Stimulated activated CD4-positive, alpha-beta T cell treated with anti-CD3 and anti-CD28 coated beads, Interleukin-12 subunit alpha, Interleukin-12 subunit beta, amount 100 ng/mL, for 48 hours (primary cell): ENCODE measurements at places on chromosomes 3 and 15.

GRCh38 chr3:112582244-112582874, 20.5 kb downstream of the SLC35A5 start:
- no peak for DNase-seq

- no peak for DNase-seq
Observed at GRCh38 chr15:80459380-80459779, 55.2 kb downstream of the ARNT2 start.

DNA sequence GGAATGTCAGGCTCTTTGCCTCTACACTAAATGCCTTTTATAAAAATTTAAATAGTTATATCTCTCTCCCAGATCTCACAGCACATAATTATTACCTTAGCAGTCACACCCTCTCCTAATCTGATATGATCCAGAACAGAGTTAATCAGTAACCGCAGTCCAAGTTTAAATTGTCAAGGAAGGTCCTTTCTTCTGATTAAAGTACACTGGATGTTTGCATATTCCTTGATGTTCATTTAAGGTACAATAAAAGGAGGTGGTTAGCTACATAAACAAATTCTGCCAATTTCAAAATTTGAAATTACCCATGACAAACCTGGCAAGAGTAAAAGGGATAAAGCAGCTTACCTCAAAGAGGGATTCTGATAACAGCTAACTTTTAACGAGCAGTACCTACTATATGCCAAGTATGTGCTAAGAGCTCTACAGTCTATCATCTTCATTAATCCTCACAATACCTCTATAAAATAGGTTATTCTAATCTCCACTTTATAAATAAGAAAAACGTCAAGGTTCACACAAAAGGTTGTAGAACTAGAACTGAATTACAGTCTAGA, 4.3 kb downstream of the GOLIM4 start:
- DNase-seq, result no peak

- no peak for DNase-seq
Observed at GRCh38 chr3:181752202-181752671, 40.5 kb downstream of the SOX2 start.

DNA sequence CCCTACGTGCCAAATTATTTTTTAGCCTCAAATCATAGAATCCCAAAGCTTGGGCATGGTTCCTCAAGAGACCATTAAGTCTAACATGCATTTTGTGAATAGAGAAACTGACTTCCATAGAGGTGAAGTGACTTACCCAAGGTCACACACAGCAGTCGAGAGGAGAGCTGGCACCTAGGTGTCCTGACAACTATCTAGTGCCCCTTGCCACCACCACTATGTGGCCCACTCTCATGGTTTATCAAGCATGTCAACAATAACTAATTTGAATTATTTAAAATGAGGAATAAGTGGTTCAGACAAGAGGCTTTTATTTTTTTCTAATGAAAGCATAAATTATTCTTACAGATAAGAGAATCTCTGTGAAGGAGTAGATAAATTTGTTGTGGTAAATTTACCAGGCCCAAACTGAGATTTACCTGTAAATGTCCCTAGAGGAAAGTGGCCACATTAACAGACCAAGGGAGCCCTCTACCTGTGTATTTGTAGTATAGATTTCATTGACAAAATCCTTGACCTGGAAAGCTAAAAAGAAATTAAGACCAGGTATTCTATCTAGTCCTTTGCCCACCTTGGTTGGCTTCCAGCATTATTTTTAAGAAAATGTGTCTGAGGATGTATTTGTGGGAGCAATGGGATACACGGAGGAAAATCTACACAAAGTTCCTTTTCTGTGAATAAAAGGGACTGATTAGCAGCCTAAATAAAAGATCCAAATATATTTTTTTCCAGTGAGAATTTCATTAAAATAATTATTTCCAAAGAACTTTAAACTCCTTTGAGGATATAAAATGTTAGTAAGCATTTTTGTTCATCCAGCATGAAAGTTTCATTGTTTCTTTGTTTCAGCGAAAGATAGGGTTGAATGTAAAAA, 49.1 kb downstream of the IQCH start:
- DNase-seq, result no peak

DNA sequence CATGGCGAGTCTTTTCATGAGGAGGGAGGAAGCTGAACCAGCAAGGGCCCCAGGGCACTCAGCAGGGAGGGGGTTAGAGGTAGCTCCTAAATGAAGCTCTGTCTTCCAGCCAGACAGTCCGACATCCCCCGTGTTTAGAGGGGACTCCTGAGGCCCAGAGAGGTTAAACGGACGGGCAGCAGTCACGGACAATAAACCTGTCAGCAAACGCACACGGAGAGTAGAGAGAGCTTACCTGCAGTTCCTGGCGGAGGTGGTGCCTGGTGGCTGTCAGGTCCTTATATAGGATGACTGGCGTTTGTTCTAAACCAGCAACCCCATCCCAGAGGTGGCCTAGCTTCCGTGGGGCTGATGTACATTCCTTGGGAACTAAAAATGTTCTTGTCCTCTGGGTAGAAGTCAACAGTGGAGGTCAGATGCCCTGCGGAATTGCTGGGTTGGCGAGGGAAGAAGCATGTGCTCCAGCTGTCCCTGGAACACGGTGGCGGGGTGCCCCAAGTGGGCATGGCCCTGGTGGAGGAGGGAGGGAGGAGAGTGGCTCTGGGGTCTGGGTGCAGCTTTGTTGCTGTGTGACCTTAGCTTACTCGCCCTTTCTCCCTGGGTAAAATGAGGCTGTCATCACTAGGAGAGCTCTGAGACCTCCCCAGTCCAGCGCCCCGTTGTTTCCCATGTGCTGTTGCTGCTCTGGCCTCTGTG, 2.1 kb downstream of the GHRL start:
- DNase-seq, result no peak

DNA sequence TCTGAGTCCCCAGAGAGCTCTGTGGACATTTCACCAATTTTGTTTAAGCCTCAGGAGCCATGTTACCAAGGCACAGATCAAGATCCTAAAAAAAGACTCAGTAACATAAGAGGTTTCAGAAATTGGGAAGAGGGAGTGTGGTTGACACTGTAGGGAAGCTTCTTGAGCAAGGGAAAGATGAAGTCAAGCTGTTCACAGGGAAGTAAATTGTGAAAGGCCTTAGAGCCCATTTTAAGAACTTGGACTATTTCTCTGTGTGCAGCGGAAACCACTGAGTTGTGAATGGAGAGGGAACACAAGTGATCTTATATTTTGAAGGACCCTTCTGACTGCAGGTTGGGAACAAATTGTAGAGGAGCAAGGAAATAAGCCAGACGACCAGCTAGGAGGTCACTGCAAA, 18.7 kb downstream of the BCL2A1 start:
- no peak for DNase-seq

- DNase-seq, result no peak
Observed at GRCh38 chr3:193310914-193311723, 67.4 kb downstream of the ATP13A5 start.

DNA sequence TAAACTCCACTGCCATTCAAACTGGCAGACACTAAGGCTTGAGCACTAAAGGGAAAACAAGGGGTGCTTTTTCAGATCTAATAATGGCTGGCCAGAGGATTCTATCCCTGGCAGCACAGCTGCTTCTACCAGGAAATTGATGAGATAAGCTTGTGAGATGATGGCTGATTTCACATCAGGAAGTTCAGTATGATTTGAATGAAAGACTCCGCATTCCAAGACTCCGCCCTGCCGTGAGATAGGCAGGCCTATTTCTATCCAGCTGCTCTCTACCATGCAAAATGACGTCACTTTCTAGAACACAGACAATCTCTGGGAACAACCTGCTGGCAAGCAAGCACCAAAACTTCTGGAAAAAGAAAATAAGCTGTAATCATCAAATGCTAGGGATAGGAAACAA, 171.8 kb downstream of the WDR76 start:
- no peak for DNase-seq

- DNase-seq, result no peak
Observed at GRCh38 chr15:70491201-70491621, 272.1 kb downstream of the UACA start.

DNA sequence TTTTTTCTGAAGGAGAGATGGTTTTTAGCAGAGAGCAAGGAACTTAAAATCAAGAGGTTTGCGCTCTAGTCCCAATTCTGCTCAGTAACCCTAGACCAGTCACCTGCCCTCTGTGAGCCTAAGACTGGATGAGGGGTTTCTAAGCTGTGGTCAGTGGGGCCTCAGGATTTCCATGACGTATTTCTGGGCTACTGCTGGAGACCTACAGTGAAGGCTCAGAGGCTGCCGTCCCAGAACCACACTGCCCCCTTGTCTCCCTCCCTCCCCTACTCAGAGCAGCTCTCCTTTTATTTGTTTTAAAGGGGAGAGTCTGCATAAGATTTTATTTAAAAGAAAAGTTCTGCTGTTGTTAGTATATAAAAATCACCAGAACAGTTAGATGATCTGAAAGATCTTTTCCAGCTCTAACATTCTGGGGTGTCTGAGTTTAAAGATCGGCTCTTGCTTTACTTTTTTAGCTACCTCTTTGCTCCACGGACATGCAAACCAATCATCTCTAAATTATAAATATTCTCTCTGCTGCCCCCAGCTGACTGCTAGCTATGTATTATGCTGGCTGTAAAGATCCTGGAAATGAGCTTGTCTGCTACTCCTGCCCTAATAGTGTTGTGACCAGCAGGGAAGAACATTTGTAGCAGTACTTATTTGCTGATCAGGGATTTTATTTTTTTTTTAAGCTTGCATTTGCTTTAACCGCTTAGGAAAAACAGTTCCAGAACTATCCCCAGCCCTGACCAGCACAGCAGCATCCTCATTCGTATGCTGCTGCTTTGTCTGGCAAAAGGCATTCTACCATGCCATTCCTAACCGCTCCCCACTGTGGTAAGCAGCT, 28.6 kb upstream of the NDUFB4 start:
- no peak for DNase-seq

DNA sequence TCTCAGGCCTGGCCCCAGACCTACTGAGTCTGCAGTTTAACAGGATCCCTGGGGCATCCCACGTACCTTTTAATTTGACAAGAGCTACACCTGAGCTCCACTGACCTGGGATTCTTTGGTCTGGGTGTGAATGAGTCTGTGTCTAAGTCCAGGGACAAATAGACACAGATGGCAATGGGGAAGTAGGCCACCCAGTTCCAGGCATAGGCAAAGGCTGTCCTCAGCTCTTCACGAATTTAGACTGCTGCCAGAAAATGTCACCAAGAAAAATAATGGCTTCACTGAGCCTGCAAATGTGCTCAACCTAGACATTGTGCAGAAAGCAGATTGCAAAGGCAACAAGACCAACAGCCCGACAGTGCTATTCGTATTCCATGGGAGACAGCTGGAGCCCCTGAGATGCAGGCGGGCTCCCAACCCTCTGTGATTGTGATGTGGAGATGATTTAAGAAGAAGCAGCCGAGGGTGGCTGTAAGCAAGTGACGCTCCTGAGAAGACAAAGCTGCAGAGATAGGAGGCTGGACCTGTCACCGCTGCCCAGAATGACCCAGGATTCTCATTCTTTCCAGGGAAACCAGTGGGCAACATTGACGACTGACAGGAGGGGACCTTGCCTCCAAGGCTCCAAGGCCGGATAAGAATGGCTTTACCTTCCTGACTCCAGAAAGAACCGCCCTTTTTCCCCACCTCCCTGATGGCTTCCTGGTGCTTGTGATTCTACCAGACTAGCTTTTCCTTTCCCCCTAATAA, 39.8 kb upstream of the IREB2 start:
- DNase-seq, result no peak

DNA sequence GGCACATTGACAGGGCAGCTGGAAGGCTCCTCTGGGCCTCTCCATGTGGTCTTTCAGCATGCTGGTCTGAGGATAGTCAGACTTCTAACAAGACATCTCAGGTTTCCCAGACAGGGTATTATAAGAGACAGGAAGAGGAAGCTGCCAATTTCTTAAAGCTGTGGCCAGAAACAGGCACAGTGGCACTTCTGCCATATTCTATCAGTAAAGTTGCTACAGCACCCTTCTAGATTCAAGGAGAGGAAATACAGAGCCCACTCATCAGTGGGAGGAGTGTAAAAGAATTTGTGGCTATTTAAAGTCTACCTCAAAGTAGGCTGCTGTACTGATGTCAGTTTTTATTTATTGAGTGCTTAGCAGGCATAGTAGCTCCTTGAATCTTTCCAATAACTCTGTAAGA, 55.5 kb downstream of the BTD start:
- DNase-seq, result no peak

DNA sequence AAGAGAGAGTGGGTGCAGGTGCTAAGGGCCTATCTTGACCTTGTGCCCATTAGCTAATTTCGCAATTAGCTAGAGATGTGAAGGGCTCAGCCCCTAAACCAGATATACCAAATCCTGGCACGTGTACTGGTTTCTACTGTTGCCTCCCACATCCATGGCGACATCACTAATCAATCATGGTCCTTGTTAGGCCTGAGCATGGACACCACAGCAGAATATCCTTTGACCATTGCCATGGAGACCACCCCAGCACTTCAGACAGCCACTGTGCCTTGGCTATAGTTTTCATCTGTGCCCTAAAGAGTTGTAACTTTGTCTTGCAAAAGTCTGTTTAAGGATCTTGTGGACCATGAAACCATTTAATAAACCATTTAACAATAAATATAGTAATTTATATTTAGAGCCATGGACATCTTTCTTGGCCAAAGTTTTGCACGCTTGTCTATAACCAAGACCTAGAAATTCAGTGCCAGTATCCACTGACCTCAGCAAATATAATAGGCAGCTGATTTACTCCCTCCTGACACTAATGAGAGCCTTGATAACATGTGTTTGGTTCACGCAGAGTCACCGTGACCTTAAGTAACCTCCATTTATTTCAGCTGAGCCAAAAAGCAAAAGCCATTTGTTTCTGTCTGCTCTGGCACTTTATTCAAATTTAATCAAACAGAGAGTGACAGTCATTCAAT, 43.4 kb downstream of the COLQ start:
- DNase-seq, result no peak

DNA sequence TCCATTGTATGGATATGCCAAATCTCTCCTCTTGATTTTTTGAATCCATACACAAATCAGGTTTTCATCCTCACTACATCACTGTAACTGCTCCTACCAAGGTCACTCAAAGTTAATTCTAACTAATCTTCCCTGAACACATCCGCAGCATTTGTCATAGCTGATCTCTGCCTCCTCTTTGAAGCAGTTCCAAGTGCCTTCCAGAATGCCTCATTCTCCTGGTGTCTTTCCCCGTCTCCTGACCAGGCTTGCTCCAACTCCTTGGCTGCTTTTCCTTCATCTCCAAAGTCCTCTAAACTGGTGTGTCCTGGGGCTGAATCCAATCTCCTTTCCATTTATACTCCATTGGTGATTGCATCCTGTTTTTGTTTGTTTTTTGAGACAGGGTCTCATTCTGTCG, 26.8 kb downstream of the KLHDC8B start:
- no peak for DNase-seq

- no peak for DNase-seq
Observed at GRCh38 chr3:69113536-69113935, 8.9 kb downstream of the LMOD3 start.

- no peak for DNase-seq
Observed at GRCh38 chr3:186540835-186541226, 3.3 kb downstream of the CRYGS start.
